WTC11 (cell line): ENCODE measurements at places on chromosomes 6 and 20.

- no peak for DNase-seq
Observed at GRCh38 chr6:42268835-42269204, 51.2 kb upstream of the MRPS10 start.

DNA sequence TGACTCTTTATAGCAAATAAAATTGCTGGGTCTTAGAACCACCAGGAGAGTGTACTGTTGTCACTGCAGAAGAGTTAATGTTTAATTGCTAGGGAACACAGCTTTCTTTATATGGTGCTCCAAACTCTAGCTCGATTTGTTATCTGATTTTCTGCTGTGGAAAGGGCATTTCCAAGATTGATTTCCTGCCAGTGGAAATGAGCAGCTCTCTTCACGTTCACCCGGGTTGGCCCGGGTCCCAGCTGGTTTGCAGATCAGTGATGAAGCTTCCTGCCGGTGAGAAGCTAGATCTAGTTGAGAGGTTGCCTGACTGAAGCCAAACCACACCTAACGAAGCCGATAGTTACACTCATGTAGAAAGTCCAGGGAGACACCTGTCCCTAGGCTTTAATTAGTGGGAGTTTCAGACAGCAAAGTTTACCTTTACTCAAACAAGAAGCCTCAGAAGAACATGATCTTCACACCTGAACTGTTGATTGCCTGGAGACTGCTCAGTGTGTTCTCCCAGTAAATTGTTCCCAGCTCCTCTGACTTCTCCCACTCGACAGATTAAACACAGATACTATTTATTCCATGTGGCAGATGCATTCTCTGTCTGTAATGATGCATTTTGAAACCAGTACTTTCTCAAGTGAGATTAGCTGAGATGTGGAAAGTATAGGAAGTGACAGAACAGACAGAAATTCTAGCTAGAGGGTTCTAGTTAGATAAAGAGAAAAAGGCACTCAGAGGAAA lies 27.8 kb downstream of the PAQR8 start:
- no peak for DNase-seq

GRCh38 chr6:44012078-44012493 lies 115.2 kb downstream of the MRPL14 start:
- no peak for DNase-seq

GRCh38 chr20:1894951-1895673 lies at the start of gene SIRPA:
SIRPA (plus strand) TSS chr20:1895407; CDS start chr20:1895448, 41 bp downstream.
- peak; percentile 42 for DNase-seq

DNA sequence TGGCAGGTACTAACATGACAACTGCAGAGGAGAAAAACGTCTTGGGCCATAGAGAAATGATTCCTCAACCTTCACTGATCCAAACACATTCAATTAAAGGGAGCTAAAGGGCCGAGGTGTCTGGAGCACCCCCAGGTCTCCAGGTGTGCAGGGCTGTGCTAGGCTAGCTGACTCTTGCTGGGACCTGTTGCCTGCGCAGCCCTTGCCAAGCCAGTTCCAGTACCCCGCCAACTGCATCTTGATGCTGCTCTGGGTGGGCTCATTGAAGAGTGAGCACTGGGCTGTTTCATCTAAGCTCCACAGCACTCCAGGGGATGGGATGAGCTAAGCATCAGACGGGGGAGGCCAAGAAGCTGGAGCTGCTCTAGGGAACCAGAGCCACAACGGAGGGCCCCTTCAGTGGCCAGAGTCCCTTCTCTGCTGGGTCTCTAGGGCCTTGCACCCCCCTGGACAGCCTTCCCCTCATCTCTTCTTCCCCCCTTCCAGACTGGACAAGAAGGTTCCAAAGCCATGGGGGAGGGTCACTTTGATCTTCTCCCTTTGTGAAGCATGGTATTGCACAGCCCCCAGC lies 15.9 kb downstream of the LEMD2 start:
- DNase-seq = no peak

DNA sequence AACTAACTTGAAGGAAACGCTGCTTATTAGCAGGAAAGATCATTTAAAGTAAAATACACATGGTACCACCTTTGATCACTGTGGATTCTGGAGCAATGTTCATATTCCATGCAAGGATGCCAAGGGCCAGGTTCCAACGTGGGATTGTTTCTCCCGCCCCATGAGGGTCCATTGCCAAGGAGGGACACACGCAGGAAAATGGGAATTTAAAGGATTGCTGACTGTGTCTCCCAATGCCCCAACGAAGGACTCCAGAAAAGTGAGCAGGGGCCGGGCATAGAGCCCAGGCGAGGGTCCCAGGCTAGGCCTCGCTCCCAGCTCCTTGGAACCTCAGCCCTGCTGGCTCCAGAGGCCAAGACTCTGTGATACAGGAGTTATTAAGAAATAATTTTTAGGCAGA lies 111.2 kb downstream of the DACT2 start:
- no peak for DNase-seq

DNA sequence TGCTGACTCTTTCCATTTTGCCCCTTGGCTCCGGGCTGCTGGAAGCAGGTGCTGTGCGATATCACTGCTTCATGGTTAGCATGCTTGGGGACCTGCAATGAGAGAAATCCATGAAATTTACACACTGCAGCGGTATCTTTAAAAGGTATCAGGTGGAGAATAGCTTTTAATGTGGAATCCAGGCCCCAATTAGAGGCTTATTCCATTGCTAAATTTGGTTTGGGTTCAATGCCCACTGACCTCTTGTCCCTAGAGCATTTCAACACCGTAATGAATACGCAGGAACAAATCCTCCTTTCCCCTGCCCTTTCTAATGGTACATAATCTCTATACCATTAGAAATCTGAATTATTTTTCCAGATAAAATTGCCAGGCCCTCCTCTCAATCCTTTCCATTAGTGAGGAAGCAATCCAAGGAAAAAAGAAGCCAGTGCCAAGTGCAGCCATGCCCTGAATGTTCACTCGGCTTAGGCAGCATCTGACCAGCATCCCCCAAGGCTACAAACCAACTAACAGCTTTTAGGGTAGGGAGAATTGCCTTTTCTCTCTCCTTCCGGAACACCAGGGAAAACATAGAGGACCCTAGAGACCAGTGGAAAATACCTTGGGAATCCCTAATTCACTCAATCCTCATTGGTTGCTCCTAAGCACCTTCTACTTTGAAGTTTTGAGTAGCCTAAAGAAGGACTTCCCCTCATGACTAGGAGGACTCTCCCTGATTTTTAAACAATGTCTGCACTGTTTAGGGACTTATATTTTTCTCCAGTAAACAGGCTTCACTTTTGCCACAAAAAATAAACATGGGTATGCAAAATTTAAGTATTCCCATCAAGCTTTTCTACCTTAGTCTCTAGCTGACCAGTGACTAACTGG lies 143.1 kb downstream of the QRSL1 start:
- DNase-seq = no peak

DNA sequence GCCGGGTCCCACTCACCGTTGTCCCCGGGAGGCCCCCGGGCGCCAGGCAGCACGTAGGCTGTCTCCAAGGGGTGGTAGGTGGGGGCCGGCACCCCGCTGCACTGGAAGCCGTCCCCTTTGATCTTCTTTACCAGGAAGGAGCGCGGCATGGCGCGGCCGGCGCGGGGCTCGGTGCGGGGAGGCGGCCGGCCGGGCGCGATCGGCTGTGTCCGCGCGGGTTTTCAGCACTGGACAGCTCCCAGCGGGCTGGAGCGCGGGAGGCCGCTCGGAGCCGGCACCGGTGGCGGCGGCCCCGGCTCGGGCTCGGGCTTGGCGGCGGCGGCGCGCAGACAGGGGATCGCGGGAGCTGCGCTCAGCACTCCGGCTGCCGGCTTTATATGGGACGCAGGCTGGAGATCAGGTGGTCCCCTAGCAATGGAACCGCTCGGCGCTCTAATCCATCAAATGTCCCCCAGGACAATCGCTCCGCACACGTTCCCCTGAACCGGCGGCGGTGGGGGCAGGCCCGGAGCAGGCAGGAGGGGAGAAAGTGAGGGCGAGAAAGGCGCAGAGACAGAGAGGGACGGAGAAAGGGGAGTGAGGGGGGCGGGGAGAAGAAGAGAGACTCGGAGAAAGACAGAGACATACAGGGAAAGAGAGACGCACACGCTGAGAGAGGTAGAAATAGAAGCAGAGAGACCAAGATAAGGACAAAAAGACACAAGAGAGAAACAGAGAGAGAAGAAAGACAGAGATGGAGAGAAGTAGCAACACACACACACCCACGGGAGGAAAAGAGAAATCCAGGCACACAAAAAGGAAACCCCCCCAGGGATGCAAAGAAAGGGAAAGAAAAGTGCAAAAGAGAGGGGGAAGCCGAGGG lies at the start of gene SCRT2:
SCRT2 (minus strand) TSS at position 350 of the 862 bp plus-strand sequence; CDS start at position 149, 201 bp downstream.
- peak; percentile 80 for DNase-seq

GRCh38 chr6:158284007-158284875 lies 28.0 kb upstream of the TULP4 start:
- no peak for DNase-seq

- no peak for DNase-seq
Observed at GRCh38 chr20:36377348-36378326, 71.5 kb downstream of the DLGAP4 start.

GRCh38 chr20:62694106-62694505 lies 14.5 kb upstream of the NTSR1 start:
- DNase-seq = no peak

GRCh38 chr6:101545191-101545590 lies 151.7 kb downstream of the GRIK2 start:
- no peak for DNase-seq

GRCh38 chr6:52020945-52021570 lies 66.4 kb downstream of the PKHD1 start:
- DNase-seq = no peak

DNA sequence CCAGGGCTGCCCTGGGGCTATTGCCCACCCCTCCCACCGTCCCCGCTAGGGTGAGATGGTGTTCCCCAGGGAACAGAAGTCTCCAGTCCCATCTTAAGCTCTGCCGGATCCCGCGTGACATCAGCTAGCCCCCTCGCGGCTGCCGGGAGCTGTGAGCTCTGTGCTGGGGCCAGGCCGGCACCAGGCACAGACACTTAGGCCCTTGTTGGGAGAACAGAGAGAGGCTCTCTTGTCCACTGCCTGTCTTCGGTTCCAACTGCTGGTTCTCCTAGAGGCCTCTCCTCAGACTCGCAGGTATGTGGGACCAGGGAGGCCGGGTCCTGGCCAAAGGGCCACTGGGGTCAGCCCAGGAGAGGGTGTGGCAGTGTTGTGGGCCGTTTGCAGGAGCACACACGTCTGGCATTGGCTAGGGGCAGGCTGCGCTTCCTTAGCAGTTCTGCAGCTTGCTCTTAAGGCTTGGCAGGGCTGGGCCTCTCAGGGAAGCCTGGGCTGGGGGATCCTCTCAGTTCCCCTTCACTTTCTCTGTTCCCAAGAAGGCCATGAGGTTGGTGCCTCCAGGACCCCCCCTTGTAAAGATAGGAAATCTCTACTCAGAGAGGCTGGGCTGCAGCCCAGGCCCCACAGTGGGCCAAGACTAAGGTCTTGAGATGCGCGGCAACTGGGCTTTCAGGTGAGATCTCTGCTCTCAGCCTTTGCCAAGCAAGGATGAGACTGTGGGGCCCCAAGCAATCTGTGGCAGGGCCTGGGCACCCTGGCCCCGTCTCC lies 6.3 kb downstream of the SGK2 start:
- DNase-seq = no peak

DNA sequence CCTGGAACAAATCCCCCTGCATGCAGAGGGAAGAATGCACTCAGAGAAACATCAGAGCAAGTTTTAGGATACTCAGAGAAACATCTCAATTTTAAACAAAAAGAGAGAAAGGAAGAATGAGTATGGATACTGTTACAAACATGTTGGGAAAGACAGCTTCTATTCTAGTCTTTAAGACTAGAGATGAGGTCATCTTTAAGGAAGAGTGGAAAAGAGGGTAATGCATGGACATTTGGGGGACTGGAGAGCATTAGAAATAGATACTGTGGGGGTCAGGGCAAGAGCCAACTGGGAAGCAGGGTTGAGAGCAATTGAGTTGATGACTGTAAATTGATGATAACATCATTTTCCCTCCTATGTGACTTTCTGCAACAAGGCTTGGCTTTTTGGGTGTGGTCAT lies 431.2 kb downstream of the CDH26 start:
- no peak for DNase-seq
